ENCODE measurements at places on chromosomes 13 and 19. TPM values are rescaled to one million over a fixed set of nuclear protein-coding genes. Genes with fewer than 3 reads are reported as not detected.

The ZNF69 gene
- total RNA-seq, result 2.5 TPM

The SRRM5 gene
- 0.74 TPM for total RNA-seq

The NLRP9 gene
- total RNA-seq, result not detected

The IL17D gene
- 0.19 TPM for total RNA-seq

The GPR183 gene
- total RNA-seq, result 50.3 TPM

The CEACAM20 gene
- not detected for total RNA-seq

The OR7D2 gene
- 0.05 TPM for total RNA-seq

The PSPN gene
- total RNA-seq, result 1.4 TPM

The CD22 gene
- 3.5 TPM for total RNA-seq

The ICAM1 gene
- total RNA-seq, result 30.9 TPM

The FPR1 gene
- not detected for total RNA-seq

The PEPD gene
- total RNA-seq, result 37.4 TPM

The TTYH1 gene
- 0.59 TPM for total RNA-seq

The KIR2DL3 gene
- total RNA-seq, result not detected

The KLF1 gene
- 0.18 TPM for total RNA-seq

Measured in activated CD4-positive, alpha-beta T cell treated with anti-CD3 and anti-CD28 coated beads for 36 hours (primary cell).